ENCODE measurements at places on chromosomes 7 and 10.
A peak's percentile ranks its signal among the peaks of the same experiment; 100 is the strongest.

GRCh38 chr10:121099592-121099991 lies 248.4 kb downstream of the WDR11 start:
- DNase-seq, result no peak

GRCh38 chr7:135976312-135977006 lies 700 bp downstream of the MTPN start:
- DNase-seq, result peak; percentile 38

DNA sequence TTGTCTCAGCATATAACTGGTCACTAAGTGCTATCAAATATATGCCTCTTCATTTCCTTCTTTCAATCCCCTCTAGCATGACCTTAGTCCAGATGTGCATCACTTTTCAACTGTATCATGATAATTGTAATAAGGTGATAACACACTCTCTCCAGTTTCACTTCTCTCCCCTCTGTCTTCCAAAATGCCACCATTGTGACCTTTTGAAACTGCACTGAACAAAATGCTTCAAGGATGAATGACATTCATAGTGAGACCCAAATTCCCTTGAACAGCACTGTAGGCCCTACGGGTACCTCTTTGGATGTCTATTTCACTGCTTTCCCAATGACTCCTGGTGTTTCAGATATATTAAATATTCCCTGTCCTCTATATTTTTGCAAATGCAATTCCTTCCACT lies 224.8 kb downstream of the DNAJB9 start:
- no peak for DNase-seq

DNA sequence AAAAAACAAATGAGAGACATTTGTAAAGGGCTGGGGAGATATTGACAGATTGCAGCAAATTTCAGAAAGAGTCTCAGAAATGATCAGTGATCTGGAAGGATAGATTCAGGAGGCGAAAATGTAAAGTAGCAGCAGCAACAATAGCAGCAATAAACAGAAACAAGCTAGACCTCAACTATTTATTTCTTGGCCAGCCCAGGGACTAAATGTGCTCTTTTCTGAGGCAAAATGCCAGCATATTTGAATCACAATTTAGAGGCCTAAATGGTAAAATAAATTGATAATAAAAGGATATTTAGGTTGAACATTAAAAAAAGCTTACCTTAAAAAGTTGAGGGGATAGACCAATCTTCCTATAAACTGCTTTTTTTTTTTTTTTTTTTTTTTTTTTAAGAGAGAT lies 134.6 kb upstream of the ITGB1 start:
- DNase-seq, result no peak

DNA sequence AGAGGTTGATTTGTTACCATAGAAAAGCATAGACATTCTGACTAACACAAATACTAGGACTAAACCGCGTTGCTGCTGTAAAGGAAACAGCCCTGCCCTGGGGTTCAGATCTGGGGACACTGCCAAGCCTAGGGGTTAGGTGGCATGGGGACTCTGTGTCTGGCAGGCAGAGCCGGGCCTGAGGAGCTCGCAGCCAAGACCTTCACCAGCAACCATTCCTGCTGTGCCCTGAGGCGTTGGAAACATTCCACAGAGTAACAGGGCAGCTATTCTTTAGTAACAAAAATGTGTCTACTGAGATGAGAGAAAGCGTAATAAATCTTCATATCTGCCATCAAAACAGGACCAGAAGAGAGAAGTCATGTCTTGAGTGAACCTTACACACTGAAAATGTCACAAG lies 280.5 kb downstream of the POM121L12 start:
- DNase-seq, result no peak

DNA sequence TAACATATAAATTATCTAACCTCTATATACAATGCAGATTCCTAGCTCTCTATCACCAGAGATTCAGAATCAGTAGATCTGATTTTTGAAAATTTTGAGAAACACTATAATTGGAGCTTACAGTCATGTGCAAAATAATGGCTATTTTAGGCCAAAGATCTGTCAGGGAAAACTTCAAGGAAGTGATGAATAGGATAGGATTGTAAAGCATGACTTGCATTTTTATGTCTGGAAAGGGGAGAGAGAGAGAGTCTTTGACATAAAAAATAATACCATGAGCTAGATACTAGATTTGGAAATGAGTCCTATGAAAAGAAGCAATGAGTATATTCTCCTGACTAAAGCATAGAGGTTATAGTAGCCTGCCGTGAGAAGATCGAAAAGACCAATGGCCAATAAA lies 181.1 kb downstream of the SDHAF3 start:
- peak; percentile 13 for DNase-seq

GRCh38 chr7:82404652-82405051 lies 38.9 kb downstream of the CACNA2D1 start:
- DNase-seq, result no peak

DNA sequence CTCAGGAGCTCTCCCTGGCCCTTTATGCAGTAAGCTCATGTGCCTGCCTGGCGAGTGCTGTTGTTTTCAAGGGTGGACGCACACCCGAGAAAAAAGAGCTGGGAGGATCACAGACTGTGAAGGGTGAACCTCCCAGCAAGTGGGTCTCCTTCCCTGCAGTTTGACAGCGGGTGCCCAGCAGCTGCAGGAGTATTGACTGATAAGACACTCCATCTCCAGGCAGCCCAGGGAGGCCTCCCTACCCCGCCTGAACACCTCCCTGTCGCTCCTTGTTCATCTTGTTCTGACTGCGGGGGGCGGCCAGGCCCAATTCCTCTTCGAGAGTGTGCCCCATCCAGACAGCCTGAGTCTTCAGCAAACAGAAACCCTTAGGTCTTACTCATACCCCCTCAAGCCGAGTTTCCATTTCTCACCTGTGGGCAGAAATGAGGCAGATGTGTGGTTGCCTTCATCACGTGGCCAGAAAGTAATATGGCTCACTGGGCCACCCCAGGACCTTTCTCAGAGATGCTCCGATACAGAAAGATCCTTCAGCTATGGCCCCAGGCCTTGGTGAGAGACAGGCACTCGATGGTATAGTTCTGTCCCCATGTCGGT lies 17.2 kb downstream of the MDH2 start:
- DNase-seq, result no peak

GRCh38 chr7:109582211-109582610 lies 1012.5 kb downstream of the DNAJB9 start:
- no peak for DNase-seq

- DNase-seq, result no peak
Observed at GRCh38 chr7:90955641-90956207, 308.5 kb upstream of the FZD1 start.

DNA sequence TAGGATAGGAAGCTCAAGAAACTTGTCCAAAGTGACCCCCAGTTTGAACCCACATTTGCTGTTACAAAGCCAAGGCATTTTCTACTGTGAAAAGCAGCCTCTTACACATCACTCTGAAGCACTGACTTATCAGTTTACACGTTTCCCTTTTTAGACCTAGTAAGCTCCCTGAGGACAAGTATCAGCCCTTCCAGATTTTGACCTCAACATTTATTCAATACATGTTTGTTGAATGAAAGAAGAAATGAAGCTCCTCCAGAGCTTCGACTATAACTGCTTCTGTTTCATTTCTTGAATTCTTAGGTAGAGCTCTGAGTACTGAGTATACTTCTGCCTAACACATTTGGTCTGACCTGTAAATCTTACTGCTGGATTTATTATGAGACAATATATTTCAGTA lies 2.7 kb downstream of the WASL start:
- DNase-seq, result no peak

GRCh38 chr7:116955801-116956476 lies 2.6 kb downstream of the ST7 start:
- DNase-seq, result no peak

DNA sequence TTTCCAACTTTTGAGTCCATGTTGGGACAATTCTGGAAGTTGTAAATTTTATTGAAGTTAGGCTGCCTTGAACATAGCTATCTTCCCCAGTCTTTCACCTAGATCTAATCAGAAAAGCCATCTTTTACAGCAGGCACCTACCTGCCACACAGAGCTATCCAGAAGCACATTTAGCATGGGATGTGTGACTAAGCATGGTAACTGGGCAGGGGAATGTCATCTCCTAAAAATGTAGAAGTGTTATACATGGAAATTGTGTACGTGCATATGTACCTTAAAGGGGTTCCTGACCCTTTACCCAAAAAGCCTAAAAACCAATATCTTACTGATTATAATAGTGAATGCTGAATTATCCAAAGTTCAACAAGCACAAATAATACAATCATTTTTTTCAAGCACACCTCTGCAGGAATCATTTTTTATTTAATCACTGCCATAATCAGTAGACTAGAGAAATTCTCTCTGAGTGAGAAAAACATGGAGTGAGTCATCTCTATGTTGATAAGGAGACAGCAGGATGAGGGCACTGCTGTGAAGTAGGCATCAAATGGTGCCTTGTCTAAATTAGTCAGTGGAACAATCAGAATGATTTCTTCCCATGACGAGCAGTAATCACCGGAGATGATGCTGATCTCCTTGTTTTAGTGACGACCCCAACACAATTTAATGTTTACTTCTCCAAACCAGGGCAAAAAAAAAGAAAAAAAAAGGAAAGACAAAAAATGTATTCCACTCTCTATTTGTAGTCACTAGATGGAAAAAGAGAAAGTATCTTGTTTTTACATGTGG lies 75.9 kb downstream of the SORBS1 start:
- no peak for DNase-seq

DNA sequence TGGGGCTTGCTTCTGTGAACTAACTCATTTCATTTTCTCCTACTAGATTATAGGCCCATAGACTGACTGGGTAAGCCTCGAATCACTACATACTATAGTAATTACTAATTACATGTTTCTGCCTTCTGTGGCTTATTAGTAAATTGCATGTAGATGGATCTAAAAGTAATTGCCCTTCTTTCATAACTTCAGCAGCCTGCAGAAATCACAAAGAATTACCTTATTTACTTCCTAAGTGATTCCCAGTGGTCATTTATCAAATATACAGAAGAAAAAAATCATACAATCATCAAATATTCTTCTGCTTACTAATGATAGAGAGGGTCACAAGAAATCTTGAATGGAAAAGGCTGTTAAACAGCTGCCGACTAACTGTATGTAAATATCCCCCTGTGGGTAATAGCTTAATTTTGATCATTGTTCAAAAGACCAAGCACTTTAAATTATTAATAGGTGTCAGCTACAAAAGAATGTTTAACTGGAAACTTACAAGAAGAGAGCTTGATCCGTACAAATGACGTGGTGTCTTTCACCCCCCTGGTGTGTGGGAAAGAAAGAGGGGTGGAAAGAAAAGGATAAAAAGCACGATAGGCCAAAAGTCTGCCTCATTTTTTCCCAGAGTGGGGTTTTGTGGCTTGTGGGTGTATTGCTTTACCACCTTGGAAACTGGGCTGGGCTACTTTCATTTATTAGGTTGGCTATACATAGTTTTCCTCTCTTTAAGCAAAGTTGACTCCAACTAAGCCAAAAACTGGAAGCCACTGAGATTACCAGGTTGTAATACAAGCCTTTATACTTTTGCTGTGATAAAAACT lies 361.8 kb upstream of the ZMIZ1 start:
- DNase-seq, result no peak

DNA sequence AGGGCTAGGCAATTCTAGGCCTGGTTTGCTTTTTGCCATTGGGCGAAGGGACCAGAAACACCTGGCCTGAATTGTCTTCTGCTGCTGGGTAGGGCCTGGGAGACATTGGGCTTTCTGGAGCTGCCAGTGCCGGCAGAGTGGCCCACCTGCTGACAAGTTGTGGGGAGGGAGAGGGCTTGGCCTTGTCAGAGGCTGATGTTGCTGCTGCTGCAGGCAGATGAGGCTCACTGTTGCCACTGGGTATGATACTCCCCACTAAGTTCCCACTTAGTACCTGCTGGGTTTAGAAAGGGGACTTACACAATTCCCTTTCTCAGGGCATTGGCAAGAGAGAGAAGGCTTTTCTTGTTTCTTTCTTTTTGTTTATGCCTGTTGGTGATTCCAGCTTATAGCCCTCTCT lies 289.6 kb upstream of the NPVF start:
- no peak for DNase-seq

DNA sequence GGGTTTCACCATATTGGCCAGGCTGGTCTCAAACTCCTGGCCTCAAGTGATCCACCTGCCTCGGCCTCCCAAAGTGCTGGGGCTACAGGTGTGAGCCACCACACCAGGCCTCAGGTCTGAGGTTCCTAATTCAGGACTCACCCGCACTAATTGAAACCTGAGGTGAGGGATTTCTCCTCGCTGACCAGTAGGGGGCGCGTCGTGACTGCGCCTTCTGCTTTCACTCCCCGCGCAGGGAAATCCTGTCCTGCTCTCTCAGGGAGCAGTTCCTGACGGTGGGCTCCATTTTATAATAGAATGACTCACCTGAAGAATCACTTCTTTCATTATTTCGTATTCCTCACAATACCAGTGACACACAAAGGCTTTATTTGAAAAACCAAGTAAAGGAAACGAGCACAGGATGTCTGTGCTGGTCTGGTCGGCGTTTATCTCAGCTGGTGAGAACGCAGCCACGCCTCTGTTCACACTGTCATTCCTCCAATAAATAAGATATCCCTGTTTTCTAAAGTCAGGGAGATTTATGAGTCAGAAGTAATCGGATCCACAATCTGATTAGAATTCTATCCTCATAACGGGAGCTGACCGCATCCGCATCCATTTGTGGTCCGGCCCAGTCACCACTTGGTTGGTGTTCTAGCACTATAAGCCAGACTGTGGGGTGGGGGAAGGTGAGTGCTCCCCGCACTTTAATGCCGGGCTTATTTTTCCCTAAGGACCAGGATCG lies 35.4 kb downstream of the BAG3 start:
- peak; percentile 99 for DNase-seq

- peak; percentile 84 for DNase-seq
Observed at GRCh38 chr7:130894146-130894908, 160.3 kb upstream of the KLF14 start.

DNA sequence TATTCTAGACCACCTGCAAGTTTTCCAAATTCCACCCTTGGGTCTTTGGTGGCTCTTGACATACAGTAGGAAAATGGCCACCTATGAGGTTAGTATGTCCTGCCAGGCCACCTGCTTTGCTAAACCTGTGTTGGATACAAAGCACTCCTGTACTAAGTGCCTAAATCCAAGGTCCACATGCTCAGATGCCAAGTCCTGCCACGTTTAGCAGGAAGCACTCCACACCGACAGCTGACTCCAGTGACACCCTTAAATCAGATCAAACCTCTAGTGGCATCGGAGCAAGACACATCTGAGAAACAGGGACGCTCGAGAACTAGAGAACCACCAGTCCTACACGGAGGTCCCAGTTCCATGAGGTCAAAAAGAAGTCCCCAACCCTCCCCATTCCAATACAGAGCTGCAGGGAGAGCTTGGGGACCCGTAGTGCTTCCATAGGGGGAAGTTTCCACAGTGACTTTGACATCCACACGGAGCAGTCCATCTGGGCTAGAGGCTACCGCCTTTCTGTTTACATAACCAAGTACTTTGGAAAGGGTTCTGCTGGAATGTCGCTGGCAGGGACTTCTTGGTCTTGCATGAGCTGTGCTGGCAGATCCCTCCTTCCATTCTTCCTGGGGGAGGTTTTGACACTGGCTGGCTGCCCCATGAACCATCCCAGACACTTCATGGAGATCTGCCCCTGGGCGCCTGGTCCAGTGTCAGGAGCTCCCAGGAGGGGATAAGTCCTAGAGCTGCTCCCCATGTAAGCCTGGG lies 290.6 kb downstream of the PRPF18 start:
- no peak for DNase-seq

DNA sequence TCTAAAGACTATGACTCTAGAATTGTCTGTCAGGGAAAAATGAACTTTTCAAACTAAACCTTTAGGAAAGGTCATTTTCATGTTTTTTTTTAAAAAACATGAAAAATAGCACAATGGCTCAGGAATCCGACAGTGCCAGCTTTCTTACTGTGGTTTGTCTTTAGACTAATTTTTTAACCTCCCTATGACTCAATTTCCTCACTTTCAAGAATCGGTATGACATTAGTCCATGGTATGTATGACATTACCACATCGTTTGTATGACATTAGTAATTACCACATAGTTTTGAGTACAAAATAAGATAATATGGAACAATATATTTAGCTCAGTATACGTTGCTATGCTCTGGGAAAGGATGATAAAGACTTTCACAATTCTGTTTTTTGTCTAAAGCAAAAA lies 383.2 kb downstream of the PTPRN2 start:
- no peak for DNase-seq

All from ELR (cell line).